Activated CD4-positive, CD25-positive, alpha-beta regulatory T cell (primary cell): ENCODE measurements at places on chromosomes 2 and 18.

DNA sequence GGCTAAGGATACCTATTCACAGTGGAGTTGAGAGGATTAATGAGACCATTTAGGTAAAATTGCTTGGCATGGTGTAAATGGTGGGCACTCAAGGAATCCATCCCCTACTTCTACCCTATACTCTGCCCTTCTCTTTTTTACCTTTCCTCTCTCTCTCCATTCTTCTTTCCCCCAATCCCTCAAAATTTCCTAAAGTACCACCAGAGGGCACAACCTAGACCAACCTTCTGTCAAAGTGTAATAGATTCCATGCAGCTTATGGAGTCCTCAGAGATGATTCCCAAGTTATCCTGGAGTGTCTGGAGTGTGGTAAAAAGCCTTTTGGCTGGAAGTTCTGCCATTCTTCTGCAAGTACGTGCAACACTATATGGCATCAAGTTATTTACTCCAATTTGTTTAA lies 33.0 kb upstream of the CCDC195 start:
- no peak for DNase-seq

GRCh38 chr2:240931319-240931949 lies 25.3 kb downstream of the CROCC2 start:
- no peak for DNase-seq

DNA sequence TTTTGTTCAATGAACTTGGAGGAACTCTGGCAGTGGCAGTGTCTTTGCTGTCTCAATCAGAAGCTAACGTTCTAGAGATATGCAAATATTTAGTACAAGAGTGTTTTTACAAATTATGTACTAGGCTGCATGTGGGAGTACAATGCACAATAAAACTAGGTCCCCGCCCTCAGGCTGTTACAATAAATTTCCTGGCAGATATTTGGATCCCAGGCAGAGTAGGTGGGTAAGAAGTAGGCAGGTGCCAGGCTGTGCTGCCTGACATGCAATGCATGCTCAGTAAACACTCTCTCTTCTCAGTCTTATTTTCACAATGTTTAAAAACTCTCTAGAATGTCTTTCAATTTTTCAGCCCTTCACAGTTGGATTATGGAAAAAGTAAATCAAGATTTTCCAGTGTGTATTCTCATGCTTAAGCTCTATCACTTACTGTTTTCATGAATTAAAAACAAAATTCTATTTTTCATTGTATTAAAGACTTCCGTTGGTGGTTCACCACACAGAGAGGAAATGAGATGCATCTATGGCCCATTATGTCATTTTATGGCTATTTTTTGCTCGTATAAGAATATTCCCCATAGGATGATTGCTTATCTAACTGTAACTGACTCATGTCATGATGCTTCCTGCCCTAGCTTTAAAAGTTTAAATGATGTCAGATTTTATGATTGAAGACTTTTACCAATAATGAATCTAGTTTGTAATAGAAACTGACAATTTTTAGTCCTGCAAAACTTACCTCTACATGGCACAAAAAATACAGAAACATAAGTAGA lies 346.1 kb downstream of the RND3 start:
- DNase-seq = no peak

DNA sequence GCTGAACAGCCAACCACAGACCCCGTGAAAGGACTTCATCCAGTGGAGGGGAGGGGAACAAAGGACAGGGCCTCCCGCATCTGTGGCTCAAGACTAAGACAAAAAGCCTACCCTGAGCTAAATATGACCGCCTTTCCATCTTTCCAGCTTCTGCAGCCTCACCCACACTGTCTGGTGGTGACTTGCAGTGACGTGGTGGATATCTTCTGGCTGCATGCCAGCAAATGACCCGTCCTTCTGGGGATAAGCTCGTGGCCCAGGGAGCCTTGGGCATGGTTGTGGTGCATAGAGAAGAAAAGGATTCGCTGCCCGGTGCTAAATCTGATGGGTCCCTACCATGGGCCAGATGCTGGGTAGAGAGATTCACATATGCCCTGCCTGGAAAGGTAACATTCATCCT lies 8.7 kb upstream of the NGEF start:
- no peak for DNase-seq

DNA sequence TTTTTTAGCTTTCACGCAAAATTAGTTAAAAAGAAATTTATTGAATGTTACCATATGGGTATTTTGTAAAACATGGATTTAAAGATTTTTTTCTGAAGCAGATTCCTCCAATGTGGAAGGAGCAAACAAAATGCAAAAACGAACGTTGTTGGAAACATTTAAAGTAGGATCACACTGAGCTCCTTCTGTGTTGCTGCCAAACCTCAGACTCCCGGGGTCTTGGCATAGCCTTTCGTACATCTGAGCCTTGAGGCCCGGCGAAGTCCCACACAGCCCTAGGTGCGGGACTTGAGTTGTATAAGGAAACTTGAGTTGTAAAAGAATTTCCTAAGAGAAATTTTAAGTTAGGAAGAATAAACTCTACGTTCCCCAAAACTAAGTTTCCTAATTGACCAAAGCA lies 52.0 kb upstream of the CD226 start:
- no peak for DNase-seq

DNA sequence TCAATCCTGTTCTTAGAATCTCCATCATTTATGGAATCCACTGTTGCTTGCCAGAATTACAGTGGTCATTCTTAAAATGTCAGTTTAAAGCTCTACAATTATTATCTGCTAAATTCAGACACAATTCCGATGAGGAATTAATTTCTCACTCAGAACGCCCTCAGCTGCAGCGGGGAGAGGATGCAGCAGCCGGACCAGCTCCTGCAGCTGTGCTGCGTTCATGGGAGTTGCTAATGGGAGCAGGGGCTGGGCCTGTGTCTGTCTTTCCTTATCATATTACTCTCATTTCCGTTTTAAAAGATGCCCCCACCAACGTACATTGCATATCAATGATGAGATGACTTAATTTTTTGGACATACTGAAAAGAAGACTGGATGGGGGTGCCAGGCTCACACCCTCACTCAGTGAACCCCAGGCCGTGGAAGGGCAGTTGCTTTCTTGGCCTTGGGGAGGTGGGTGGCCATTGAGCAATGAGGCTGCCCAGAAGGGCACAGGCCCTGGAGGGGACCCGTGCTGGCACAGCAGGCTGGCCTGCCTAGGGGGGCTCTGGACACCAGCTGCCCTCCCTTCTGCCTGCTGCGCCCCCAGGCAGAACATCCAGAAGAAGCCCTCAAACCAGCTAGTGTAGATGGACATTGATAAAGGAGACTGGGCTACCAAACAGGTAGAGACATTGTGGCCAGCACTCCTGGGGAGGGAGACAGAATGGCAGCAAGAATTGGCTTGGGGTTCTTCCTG lies 503.6 kb upstream of the MYT1L start:
- no peak for DNase-seq

GRCh38 chr2:134161170-134161547 lies 92.7 kb upstream of the MGAT5 start:
- no peak for DNase-seq

- no peak for DNase-seq
These were observed 30.1 kb downstream of the RHOB start for GRCh38 chr2:20476950-20477349.

DNA sequence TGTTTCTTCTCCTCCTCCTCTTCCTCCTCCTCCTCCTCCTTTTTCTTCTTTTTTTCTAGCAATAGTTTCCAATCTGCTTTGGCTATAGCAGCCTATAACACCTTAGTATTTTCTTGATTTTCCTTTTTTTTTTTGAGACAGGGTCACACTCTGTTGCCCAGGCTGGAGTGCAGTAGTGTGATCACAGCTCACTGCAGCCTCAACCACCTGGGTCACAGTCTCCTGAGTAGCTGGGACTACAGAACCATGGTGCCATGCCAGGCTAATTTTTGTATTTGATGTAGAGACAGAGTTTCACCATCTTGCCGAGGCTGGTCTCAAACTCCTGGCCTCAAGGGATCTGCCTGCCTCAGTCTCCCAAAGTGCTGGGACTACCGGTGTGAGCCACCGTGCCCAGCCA lies 10.7 kb upstream of the THNSL2 start:
- DNase-seq = no peak

GRCh38 chr2:8422450-8422800 lies 259.4 kb upstream of the ID2 start:
- no peak for DNase-seq

GRCh38 chr2:148658807-148659722 lies 14.5 kb downstream of the EPC2 start:
- no peak for DNase-seq

GRCh38 chr2:98908931-98909316 lies 27.1 kb downstream of the CRACDL start:
- no peak for DNase-seq

- DNase-seq = no peak
These were observed 146.6 kb upstream of the REV1 start for GRCh38 chr2:99636144-99637034.

GRCh38 chr18:25223899-25224886 lies 127.8 kb downstream of the ZNF521 start:
- DNase-seq = no peak

- no peak for DNase-seq
These were observed 44.4 kb downstream of the ST8SIA5 start for GRCh38 chr18:46712406-46712805.

DNA sequence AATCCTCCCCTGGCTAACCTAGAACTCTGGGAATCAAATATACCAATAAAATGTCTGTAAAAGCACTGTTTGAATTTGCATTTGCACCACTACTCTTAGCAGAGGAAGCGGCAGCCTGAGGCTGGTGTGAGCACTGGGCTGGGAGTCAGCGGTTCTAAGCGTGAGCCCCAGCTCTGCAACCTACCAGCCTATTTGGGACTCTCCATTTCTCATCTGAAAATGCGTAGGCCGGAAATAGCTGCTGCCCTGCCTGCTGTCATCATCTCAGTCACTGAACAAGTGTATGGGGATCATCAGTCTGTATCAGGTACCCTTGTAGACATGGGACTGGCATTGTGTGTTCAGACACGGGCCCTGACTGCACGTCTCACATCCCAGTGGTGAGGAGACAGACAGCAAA lies 194.3 kb downstream of the ANKRD30B start:
- no peak for DNase-seq

- DNase-seq = no peak
These were observed 80.9 kb downstream of the PPP1R1C start for GRCh38 chr2:182066400-182067087.

GRCh38 chr2:190320696-190321095 lies 1.1 kb upstream of the HIBCH start:
- peak; percentile 10 for DNase-seq

- DNase-seq = no peak
These were observed 15.5 kb downstream of the KLF7 start for GRCh38 chr2:207150284-207150683.

DNA sequence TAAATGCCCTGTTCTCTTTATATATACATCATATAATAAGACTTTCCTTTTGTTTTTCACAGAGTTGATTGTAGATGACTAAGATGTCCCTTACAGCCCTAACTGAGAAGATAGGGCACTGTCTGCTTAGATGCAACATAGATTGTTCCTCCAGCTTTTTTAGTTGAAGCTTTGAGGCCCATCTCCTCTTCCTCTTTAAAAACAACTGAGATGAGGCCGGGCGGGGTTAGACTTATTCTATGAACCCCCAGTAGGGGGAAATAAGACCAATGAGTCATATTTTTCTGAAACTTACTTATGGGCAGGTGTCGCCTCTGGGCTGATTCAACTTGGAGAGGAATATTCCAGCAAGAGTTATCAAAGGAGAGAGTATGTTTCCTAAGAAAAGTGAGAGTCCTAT lies 84.6 kb downstream of the FBXO15 start:
- DNase-seq = peak; percentile 7

DNA sequence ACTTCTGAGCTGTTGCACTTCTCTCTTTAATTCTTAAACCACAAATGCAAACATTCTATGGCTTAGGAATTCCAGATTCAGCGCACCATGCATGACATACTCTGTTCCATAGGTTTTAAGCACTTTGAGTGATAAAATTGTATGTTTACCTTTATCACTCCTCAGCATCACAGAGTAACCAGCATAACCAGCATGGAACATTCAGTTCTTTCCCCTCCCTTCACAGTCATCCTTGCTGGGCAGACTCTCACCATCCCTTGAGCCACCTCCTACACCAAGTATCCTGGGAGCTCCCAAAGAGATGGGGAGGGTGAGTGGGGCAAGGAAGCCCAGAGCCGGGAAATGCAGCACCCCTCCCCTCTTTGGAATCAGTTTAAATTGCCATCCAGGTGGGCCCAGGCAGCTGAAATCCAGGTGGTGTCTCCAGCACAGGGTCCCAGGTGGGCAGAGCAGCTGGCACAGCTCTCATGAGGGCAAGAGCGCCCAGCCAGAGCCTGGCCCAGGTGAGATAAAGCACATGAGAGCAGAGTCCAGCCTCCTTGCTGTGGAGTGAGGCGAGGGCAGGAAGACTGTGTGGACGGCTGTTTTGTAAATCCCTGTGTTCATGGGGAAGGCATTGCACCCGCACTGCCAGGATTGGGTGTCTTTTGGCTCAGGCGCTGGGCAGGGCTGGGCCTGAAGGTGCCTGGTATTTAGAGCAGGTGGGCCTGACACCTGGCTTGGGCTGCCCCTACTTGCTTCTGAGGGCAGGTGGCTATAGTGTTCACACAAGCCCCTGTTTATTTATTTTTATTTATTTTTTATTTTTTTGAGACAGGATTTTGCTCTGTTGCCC lies 36.8 kb downstream of the LAMA3 start:
- DNase-seq = no peak
